ENCODE measurements at places on chromosomes 5 and 9.

GRCh38 chr9:120950421-120951388 is 24.1 kb upstream of the TRAF1 start:
- no peak for DNase-seq

GRCh38 chr5:103452089-103452488 is 110.5 kb downstream of the NUDT12 start:
- DNase-seq, result no peak

DNA sequence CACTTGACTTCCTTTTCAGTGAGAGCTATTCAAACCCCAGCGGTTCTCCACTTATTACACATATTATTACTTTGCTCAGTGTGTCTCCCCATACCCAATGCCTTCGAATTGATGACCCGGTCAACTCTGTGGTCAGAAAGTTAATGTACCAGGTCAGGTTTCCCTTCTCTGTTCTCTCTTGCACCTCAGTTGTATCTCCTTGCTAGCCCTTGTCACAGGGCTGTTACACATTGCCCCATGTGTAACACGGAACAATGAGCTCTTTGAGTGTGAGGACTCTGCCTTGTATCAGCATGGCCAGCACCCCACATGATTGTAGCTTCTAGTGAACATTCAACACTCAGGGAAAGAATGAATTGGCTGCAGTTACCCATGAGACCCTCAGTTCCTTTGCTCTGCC is 73.6 kb downstream of the DOCK2 start:
- DNase-seq, result no peak

- no peak for DNase-seq
Observed at GRCh38 chr5:80399526-80400239, 8.2 kb upstream of the ZFYVE16 start.

GRCh38 chr5:118378959-118379358 is 609.4 kb downstream of the DTWD2 start:
- no peak for DNase-seq

DNA sequence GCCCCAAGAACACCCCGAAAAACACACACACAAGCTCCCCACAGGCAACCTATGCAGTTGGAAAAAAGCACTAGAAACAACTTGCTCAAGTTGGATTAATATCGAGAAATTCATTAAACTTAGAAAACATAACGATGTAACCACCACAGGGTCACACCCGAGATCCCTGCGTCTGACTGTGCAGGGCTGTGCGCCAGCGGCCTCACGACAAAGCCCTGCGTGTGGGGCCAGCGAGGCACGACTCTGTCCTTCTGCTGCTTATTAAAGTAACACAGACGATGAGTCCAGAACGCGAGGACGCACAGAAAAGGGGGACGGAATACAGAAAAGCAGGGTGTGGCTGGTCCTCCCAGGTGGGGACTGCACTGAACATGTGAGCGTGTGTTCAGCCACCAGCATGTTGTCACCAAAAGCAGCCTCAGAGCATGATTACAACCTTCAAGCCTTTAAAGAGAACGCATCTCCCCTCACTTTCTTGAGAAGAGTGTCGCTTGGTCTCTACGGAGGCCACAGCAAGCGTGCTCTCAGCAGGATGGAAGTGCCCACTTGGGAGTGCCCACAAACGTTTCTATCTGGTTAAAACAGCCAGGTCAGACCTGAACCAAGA is 14.4 kb downstream of the SLC12A7 start:
- DNase-seq, result no peak
